ENCODE measurements at places on chromosomes 2 and 18.

- no peak for DNase-seq
Observed at GRCh38 chr2:5482929-5483331, 209.3 kb upstream of the SOX11 start.

DNA sequence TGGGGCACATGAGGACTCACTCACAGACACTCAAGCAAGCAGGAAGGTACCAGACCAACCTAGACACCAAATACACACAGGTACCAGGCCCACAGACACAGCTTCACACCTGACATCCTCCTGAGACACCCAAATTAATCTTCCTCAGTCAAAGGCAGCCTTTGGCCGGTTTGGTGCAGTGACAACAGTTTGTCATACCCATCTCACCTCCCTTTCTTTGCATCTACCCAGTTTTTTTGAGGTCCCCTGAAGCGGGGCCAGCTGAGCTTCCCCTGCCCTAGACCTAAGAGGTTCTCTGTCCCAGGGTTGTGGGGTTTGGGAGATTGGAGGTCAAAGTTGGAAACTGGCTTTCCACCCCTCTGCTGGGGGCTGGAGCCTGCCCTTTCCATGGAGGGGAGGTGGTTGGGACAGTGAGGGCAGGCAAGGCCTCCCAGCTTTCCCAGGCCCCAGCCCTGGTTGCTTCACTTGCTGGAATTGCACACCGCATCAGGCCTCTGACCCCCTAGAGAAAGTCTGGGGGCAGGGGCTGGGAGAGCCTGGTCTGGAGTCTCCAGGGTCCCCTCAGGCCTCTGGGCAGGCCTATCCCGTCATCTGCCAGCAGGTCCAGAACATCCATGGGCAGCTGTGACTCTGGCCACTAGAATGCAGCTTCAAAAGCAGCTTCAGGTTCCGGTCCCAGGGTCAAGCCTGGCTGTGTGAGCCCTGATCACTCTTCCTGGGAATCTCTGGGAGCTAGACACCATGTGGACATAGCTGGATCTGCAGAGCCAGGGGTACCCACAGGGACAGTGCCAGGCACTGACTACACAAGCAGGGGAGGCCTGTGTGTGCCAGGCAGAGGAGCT, 12.5 kb upstream of the TEX261 start:
- no peak for DNase-seq

DNA sequence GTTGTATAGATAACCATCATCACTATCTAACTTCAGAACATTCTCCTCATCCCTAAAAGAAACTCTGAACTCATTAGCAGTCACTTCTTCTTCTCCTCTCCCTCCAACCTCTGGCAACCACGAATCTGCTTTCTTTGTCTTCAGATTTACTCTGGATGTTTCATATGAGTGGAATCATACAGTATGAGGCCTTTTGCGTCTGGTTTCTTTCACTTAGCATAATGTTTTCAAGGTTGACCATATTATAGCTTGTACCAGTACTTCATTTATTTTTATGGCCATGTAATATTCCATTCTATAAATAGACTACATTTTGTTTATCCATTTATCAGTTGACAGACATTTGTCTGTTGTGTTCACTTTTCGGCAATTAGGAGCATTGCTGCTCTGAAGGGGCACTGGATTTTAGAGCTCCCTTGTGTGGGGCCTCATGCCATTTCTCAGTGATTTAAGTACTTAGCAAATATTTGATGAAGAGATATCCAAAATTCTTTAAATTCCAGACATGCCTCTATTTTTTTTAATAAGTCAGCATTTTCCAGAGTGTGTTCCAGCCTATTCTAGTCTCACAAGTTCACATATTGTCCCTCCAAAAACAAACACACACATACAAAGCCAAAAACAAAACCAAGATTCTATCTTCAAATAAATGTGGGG, 22.5 kb upstream of the MAP3K20 start:
- DNase-seq, result no peak

GRCh38 chr2:208426412-208427045, 19.9 kb downstream of the PTH2R start:
- peak; percentile 85 for DNase-seq

DNA sequence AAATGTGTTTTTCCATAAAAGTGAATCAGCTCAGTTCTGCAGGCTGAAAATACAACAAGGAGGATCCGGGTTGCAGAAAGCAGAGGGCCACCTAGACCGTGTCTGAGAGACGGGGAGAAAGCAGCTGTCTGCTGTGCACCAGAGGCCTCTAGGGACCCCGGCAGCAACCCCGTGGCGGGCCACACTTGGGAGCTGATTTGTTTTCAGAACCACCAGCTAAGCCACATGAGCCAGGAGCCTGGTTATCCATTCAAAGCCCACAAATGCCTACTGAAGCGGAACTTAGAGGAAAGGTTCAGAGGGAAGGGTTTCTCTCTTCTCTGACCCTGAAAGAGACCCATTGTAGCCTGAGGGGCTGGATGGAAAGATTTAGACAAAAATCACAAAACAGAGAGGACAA, 28.4 kb upstream of the ID2 start:
- peak; percentile 45 for DNase-seq

GRCh38 chr2:197879812-197880408, 75.5 kb downstream of the PLCL1 start:
- no peak for DNase-seq

- DNase-seq, result peak; percentile 99
Observed at GRCh38 chr2:201631041-201631440, 12.3 kb downstream of the TMEM237 start.

- no peak for DNase-seq
Observed at GRCh38 chr18:10057894-10058791, 144.3 kb downstream of the VAPA start.

- DNase-seq, result no peak
Observed at GRCh38 chr2:190812506-190813294, 67.9 kb upstream of the GLS start.

DNA sequence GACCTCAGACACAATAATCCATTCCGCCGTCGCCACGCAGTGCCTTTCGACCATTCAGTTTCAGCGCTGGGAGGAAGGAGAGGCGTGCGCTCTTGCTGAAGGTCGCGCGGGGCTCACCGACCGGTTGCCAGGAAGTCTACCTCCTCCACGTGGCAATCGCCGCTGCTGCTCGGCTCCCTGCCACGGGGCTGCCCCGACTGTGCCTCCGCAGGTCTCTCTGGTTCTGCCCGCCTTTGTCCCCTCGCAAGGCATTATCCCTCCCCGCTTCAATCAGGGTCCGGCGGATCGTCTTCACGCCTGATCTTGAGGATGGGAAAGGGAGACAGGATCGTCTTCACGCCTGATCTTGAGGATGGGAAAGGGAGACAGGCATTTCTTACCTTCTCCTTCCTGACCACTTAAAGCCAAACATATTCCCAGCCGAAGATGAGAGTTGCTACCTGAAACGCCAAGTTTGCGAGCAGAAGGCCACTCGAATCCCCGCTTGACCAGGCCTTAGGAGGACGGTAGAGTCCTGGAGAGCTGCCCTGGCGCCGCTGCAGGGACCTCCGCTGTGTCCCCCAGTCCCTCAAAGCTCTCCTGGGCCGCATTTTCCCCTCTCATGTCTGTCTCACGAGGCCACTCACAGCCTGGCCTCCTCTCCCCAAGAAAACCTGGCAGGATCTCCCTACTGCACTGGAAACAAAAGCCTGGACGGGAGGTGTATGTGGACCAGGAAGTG, 4.3 kb upstream of the GPR45 start:
- DNase-seq, result no peak

DNA sequence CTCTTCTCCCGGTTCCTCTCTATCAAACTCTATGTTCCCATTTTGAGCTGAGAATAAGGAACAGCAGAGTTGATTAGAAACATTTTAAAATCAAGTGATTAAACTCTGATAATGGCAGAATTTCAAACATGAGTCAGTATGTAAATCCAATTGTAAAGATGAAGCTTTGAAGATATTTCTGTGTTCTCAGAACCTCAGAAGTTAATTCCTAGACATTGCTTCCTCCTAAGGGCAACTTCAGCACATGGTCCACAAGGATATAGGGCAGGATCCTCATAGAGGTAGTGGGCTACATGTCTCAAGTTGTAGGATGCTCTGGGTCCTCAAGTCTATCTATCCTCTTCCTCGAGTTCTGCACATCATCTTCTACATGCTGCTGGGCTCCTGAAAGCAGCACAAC, 46.3 kb downstream of the QPCT start:
- DNase-seq, result no peak

- DNase-seq, result no peak
Observed at GRCh38 chr2:217738061-217738460, 264.7 kb downstream of the TNS1 start.

GRCh38 chr2:64405581-64406406, 48.2 kb upstream of the LGALSL start:
- DNase-seq, result no peak

GRCh38 chr2:99088017-99088416, 53.5 kb upstream of the C2orf15 start:
- DNase-seq, result no peak

GRCh38 chr18:51137026-51137729, 60.3 kb downstream of the MEX3C start:
- no peak for DNase-seq

- no peak for DNase-seq
Observed at GRCh38 chr18:9211955-9212354, 75.4 kb downstream of the ANKRD12 start.

DNA sequence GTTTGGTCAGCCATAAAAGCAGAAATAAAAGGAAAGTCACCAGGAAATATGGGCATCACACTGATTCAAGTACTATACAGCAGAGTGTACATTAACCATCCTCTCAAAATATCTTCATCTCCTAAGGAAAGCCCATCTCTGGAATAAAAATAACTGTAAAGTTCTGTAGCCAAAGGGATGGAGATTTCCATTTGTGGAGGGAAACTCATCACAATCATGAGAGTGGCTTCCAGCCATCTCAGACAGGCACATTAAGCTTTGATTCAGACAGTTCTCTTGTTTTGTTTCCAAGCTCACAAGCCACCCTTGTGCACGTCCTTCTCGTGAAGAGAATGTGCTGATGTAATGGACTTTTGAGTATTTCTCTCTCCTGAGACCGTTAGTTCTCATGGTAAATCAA, 695.5 kb downstream of the LRRTM4 start:
- no peak for DNase-seq

DNA sequence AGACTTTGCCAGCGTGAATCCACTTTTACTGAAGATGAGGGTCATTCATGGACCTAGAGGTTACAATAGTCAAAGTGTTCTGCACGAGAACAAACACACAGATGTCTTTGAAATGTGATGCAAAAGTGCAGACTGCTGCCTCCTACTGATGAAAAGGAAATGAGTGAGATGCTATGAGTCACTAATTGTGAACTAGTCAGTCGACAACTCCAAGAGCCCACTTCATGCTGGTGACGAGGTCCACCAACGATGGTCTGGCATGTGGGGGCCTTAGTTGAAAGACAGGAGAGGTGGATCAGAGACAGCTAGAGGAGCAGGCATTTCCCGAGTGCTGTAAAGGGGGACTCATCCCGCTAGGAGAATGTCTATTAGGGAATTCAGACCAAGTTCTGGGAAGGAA, 17.1 kb upstream of the ZNF236 start:
- DNase-seq, result no peak

GRCh38 chr2:168426861-168427260, 29.2 kb upstream of the CERS6 start:
- no peak for DNase-seq

- no peak for DNase-seq
Observed at GRCh38 chr18:66687635-66688034, 83.7 kb upstream of the CDH19 start.

DNA sequence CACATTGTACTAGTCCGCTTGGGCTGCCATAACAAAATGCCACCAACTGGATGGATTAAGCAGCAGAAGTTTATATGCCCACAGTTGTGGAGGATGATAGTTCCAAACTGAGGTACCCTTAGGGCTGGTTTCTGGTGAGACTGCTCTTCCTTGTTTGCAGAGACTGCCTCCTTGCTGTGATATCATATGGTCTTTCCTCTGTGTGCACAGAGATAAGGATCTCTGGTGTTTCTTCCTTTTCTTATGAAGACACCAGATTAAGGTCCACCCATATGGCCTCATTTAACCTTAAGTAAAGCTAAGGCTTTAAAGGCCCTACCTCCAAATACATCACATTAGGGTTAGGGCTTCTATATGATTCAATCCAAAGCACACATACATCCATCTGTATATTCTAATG, 738.2 kb upstream of the GCFC2 start:
- DNase-seq, result peak; percentile 25

DNA sequence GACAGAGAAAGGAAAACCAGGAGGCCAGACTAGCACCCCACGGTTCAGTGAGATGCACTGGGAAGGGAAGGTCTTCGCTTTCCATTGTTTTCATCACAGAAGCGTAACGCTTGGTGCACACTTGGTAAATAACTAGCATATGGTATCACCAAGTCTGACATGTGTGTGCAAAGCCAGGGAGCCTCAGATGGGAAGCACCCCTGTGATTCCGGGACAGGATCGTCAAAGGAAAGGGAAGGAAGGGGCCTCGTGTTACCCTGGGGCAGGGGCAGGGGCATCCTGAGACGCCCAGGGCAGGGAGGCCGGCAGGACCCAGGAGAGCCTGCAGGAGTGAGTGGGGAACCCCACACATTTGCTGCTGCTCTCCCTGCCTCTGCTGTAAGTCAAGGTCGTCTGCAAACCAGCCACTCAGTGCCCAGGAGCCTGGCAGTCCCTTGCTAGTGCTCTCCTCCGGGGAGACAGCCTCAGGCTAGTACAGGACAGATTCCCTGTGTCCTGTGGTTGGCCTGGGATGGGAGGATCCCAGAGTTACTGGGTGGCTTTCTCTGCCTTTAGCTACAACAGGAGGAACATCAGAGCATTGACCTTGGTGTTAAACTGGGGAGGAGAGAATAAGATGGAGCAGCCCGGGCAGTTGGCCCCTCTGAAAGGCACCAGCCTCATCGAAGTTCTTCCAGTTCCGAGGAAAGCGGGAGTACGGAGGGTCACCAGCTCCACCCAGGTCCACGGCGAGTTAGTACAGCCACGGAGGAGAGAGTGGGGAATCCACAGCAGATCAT, 192.5 kb downstream of the NDUFA10 start:
- DNase-seq, result no peak

DNA sequence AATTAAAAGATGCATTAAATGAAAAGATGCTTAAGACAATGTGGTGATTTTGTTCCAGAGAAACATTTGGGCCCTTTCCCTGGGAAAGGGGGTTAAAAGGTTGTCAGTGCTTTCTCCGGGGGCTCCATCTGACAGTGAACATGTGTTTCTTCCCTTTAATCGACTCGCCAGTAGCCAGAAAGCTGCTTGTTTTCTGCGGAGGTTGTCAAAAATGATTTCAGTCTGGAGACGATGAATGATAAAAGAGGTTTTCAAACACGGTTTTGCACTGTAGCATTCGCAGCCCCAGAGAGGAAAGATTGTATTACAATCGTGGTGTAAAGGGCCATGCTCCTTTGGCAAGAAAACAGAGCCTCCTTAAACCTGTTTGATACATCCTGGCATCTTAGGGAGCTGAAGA, 111.5 kb upstream of the MEIS1 start:
- DNase-seq, result no peak

- DNase-seq, result no peak
Observed at GRCh38 chr2:74007121-74007520, 22.4 kb downstream of the TET3 start.

- DNase-seq, result no peak
Observed at GRCh38 chr2:239002591-239002953, 154.7 kb downstream of the TWIST2 start.

DNA sequence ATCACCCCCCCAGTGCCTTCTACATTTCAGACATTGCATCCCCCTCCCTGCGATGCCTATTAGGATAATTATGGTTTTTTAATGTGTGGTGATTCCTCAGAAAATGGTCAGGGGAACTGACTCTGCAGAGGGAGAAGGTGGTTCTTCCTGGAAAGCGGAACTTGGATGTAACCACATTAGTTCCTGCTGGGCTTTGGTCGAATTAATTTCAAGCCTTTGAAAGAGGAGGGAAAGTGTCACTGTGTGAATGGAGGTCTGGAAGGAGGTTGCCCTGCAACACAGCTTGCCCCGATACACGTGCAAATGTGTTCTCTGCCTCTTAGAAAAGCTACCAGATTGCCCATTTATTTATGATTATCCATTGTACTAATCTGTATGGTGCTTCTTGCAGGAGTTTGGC, 63.2 kb upstream of the TPO start:
- DNase-seq, result no peak

All from NCI-H82 (cell line).